Amygdala (tissue), 56 donors: ENCODE measurements at places on chromosomes 1 and 21.

- peak; percentile 97 for DNase-seq
Observed at GRCh38 chr1:110338309-110338885, 780 bp upstream of the RBM15 start.

DNA sequence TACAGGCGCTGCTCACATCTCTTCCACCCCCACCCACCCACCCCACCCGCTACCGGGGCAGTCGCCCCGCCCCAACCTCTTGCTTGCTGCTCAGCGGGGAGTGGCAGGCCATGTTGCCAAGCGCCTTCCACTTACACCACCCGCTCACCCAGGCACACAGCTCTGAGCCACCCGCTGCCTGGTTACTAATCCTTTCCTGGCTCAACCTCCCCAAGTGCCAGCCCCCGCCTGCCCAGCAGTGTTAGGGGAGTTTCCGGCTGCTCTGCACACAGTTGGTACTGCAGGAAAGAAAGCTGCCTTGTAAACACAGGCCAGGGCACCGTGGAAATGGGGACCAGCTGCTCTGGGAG lies 56.2 kb downstream of the LACTBL1 start:
- DNase-seq = peak; percentile 25

GRCh38 chr1:104671684-104672353 lies 922.1 kb downstream of the AMY1C start:
- DNase-seq = no peak

DNA sequence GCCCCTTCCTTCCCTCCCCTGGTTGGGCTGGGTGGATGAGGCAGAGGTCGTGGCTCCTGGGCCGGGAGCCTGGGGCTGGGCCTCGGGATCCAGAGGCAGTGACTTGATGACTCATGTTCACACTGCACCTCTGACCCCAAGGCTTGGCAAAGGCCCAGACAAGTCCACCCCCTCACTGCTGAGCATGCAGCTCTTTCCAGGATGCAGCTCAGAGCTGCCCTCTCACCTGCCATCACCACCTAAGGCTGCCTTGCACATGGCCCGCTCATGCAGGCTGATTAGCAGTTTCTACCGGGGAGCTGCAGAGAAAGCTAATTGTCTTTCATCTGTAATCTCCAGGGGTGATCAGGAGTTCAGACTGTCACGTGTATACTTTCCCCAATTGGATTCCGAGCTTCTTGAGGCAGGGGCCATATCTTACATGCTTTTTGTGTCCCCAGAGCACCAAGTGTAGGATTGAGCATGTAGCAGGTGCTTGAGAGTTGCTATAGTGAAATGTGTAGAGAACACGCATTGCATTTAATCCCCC lies 62.1 kb downstream of the LRRN2 start:
- no peak for DNase-seq

DNA sequence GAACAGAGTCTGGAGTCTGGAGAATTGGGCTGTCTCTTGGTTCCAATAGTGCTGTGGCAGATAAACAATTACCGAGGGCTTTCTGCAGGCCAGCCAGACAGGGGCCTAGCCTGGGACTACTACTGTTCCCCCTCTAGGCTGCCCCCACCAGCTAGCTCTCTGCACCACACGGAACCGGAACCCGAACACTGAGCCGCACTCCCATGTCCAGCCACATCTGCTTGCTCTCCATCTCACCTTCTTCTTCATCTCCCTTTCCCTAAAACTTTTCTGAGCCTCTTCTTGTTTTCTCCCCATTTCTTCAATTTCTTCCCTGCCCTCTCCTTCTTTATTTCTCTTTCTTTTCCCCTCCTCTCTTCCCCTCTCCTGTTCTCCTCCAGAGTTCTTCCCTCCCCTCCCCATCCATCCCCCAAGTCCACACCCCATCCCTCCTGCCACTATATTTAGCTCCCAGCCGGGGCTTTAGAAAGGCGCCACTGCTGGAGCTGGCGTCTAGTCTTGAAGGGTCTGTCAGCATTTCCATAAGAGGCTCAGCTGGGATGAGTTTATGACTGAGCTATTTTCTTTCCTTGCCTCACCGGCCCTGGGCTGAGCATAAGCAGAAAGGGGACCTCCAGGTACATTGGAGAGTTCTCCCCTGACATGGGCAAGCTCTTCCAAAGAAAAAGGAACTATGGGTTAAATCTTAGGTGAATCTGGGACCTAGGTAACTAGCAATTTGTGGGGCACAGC lies 25.7 kb upstream of the ATP2B4 start:
- DNase-seq = no peak

DNA sequence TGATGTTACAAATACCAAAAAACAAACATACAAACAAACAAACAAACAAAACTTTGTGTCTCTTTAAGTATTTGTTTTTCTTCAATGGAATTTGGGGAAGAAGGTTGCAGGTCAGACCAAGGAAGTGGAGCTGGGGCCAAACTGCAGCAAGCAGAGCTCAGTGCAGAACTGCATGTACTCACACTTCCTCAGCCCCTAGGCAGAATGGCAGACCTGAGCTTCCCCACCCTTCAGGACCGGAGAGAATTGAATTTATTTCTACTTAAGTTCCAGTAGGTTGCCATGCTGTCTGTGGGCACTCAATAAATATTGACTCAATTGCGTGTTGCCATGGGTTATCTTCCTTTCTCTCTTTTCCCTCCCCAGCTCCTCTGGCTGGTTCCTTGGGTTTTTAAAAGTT lies 173.6 kb downstream of the PTGER3 start:
- DNase-seq = no peak

- DNase-seq = no peak
Observed at GRCh38 chr1:228015276-228016180, 8.7 kb downstream of the WNT3A start.

GRCh38 chr1:223037845-223038244 lies 105.2 kb downstream of the TLR5 start:
- DNase-seq = no peak

DNA sequence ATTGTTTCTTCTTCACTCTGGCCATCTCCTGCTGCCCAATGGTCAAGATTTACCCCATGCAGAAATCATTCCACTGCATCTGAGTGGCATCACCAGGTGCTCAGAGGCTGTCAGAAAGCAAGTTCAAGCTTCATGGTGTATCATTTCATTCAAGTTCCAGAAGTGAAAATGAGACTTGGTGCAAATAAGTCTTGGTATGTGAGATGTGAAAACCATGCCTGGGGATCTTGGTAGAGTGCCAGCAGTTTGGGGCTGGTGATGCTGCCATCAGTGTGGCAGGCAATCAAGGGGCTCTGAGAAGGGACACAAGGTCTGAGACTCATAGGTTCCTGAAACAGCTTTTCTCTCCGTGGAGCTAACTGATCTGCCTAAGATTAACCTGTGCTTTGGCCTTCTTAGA lies 52.0 kb downstream of the CD2 start:
- no peak for DNase-seq

DNA sequence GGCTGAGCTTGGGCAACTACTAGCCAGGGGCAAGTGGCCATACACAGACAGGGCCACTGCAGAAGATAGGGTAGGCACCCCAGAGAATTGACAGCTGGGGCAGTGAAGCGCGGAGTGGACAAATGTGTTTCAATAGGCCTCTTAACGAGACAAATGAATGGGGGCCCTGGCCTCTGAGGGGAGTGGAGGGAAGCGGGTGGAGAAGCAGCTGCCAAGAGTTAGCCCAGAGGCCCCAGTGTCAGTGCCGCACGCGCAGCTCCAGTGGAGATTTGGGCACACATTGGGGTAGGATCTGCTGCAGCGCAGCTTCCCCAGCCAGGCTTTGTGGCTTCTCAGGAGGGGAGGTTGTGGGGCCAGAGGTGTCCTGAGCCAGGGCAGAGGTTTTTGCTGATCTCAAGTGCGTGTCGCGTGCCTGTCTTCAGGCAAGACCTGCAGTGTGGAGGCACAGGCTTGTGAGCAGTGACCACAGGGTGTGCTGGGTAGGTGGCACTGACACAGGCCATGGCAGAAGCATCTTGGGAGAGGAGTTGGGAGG lies 16.9 kb downstream of the PTPRF start:
- DNase-seq = peak; percentile 64

DNA sequence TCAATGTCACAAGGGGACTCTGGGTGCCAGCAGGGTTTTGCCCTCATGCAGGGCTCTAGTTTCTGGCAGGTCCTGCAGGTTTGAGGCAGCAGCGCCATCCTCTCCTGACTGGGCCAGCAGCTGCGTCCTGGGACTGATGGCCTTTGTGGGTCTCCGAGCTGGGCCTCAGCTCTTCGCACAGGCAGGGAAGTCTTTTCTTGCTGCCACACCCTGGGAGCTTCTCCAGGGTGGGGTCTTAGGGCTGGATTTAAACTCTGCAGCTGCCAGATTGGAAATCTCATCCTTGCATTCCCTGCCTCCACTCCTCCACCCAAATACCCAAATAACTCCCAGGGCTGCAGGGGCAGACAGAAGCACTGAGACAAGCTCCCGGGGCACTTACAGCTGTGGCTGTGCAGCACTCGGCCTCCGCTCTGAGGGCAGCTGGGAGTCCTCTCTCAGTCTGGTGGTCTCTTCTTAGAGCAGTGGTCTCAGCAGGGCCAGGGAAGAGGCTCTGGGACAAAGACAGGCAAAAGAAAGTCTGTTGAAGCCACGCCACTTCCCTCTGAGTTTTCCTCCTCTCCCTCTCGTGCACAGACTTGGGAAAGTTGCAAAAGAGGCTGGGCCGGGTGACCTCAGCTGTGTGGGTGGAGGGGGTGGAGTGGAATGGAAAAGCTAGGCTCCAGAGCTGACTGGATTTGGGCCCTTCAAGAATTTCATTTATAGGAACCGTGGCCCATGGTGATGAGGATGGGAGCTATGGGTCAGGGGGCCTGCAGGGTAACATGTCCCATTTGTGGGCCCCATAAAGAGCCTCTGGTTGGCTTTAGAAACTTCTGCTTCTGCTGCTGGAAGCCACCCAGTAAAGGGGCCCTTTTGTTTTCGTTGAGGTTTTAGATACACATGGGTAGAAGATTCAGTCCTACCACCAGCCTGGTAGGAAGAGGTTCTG lies at the start of gene RAB7B:
Gene RAB7B, minus strand, starts transcription at position 525 of the 931 bp plus-strand sequence. CDS start 9,260 bp downstream, outside the sequence.
- peak; percentile 26 for DNase-seq

- DNase-seq = no peak
Observed at GRCh38 chr1:87362834-87363426, 34.2 kb downstream of the LMO4 start.

DNA sequence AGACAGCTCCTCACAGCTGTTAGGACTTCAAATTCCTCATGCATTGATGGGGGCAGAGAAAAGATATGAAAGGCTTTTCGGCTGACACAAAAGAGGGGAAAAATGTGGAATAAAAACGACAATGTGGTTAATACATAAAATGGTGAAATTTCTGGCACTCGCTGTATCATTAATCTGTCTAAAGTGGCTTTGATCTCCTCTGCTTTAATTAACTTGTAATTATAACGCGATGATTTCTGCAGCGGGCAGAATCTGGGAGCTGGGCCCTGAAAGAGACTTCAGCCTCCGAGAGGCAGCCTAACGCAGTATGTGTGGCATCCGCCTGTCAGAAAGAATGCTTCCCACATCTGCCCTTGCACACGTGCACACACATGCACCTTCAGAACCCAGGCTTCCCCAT lies 144.1 kb upstream of the IGSF21 start:
- DNase-seq = no peak

DNA sequence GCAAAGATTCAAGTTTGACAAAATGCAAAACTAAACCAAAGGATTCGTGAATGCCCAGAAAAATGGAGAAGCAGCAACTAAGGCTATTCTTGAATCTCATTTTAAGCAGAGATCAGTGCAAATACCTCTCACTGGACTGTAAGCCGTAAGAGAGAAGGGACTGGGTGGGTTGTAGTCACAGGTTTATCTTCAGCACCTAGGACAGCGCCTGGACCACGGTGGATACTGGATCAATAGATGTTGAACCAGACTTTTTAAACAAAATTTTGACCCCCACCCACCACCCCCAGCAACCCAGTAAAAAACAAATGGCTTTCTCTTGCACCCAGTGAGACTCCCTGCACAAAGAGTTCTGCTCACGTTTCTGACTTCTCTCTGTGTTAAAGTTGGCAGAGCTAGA lies 347.1 kb downstream of the AJAP1 start:
- no peak for DNase-seq

- no peak for DNase-seq
Observed at GRCh38 chr1:107457989-107458388, 317.1 kb downstream of the NTNG1 start.

GRCh38 chr1:1399872-1400575 lies 889 bp upstream of the CCNL2 start:
- DNase-seq = no peak

- DNase-seq = no peak
Observed at GRCh38 chr1:9275567-9276034, 17.1 kb upstream of the SPSB1 start.

- no peak for DNase-seq
Observed at GRCh38 chr1:97042551-97042950, 321.0 kb downstream of the PTBP2 start.

DNA sequence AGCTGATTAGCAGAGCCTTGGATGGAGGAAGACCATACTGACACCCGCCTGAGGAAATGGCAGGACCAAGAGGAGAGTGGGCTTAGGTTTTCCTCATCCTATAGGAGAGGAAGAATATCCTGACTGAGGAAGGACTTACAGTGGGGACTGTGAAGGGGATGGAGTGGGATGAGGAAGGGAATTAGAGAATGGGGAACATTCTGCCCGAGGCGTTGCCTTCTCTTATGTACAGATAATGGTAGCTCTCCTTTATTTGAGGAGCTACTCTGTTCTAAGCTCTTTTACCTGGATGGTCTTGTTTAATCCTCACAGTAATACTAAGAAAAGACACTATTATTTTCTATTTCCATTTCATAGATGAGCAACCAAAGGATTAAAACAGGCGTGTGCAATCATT lies 56.0 kb downstream of the OLFML3 start:
- DNase-seq = no peak

- DNase-seq = no peak
Observed at GRCh38 chr1:55076356-55076755, 37.0 kb downstream of the PCSK9 start.

DNA sequence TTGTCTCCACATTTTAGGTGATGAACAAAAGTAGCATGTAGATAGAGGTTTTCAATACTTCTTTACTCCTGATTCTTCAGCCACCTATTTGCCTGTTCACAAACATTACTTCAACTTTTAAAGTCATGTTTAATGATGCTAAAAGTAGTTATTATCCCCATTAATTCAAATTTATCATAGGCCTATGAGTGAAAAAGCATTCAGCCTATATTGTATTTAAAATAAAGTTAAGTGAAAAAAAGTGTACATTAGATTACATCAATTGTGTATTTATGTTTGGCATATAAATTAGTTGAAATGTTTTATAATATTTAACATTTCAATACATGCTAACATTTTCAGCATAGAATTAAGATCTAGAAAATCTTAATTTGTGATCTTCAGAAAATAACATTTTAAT lies 10.5 kb downstream of the CDKN2C start:
- DNase-seq = no peak

- DNase-seq = no peak
Observed at GRCh38 chr1:244849189-244849866, 13.9 kb downstream of the COX20 start.
